ENCODE measurements at places on chromosomes 4 and X. TPM values are rescaled to one million over a fixed set of nuclear protein-coding genes. Genes with fewer than 3 reads are reported as not detected.

GJB1 gene
- not detected for total RNA-seq

RBM46 gene
- not detected for total RNA-seq

CXCL11 gene
- not detected for total RNA-seq

LRCH2 gene
- 15.8 TPM for total RNA-seq

SYN1 gene
- 0.25 TPM for total RNA-seq

GC gene
- total RNA-seq: not detected

SERPINA7 gene
- total RNA-seq: not detected

RAI2 gene
- total RNA-seq: 0.66 TPM

SMC1A gene
- total RNA-seq: 14.5 TPM

NEK1 gene
- 13.6 TPM for total RNA-seq

NHS gene
- 2.3 TPM for total RNA-seq

CTAG1A gene
- not detected for total RNA-seq

PNPLA4 gene
- total RNA-seq: 16.6 TPM

FAM184B gene
- under 0.01 TPM for total RNA-seq

L1CAM gene
- total RNA-seq: 2.7 TPM

GPR50 gene
- not detected for total RNA-seq

SPOCK3 gene
- 1.7 TPM for total RNA-seq

GPC3 gene
- not detected for total RNA-seq

PNMA5 gene
- total RNA-seq: not detected

SLITRK4 gene
- 0.50 TPM for total RNA-seq

RBM47 gene
- total RNA-seq: 4.4 TPM

DEFB131A gene
- total RNA-seq: not detected

PLAC1 gene
- total RNA-seq: 0.37 TPM

ANK2 gene
- total RNA-seq: 90.4 TPM

CT47B1 gene
- total RNA-seq: not detected

GNL3L gene
- 26.1 TPM for total RNA-seq

NLRP2B gene
- total RNA-seq: not detected

ADGRG2 gene
- not detected for total RNA-seq

OCIAD2 gene
- total RNA-seq: 25.1 TPM

TMPRSS11D gene
- total RNA-seq: under 0.01 TPM

TXK gene
- not detected for total RNA-seq

SH2D1A gene
- not detected for total RNA-seq

TDO2 gene
- 0.11 TPM for total RNA-seq

CXCR3 gene
- total RNA-seq: not detected

ALAS2 gene
- total RNA-seq: not detected

UGT2A1 gene
- total RNA-seq: not detected

GATA1 gene
- not detected for total RNA-seq

PAGE1 gene
- not detected for total RNA-seq

CD40LG gene
- not detected for total RNA-seq

NMU gene
- total RNA-seq: 1.3 TPM

SORCS2 gene
- total RNA-seq: 1.5 TPM

DMP1 gene
- not detected for total RNA-seq

GPRIN3 gene
- 0.12 TPM for total RNA-seq

FAM236A gene
- not detected for total RNA-seq

PDGFC gene
- 133 TPM for total RNA-seq

APLN gene
- total RNA-seq: 0.12 TPM

TMPRSS11E gene
- 0.12 TPM for total RNA-seq

TMPRSS11F gene
- not detected for total RNA-seq

IL2RG gene
- total RNA-seq: not detected

FMR1NB gene
- total RNA-seq: not detected

HSFX2 gene
- not detected for total RNA-seq

WNK3 gene
- 0.87 TPM for total RNA-seq

ATOH1 gene
- not detected for total RNA-seq

PTTG2 gene
- total RNA-seq: 0.37 TPM

TIGD4 gene
- total RNA-seq: 0.50 TPM

Measured in uterine smooth muscle cell (primary cell).